ENCODE measurements at places on chromosomes 3 and 15. TPM values are rescaled to one million over a fixed set of nuclear protein-coding genes. Genes with fewer than 3 reads are reported as not detected.

- H3K27ac ChIP-seq: no peak overlapping the region
- H3K27me3 ChIP-seq: no peaks in the 10 kb centered on the region
- H3K36me3 ChIP-seq: no peaks in the 10 kb centered on the region
- no peak for DNase-seq
Measured at GRCh38 chr3:154684021-154684420, 254.0 kb upstream of the GPR149 start.

DNA sequence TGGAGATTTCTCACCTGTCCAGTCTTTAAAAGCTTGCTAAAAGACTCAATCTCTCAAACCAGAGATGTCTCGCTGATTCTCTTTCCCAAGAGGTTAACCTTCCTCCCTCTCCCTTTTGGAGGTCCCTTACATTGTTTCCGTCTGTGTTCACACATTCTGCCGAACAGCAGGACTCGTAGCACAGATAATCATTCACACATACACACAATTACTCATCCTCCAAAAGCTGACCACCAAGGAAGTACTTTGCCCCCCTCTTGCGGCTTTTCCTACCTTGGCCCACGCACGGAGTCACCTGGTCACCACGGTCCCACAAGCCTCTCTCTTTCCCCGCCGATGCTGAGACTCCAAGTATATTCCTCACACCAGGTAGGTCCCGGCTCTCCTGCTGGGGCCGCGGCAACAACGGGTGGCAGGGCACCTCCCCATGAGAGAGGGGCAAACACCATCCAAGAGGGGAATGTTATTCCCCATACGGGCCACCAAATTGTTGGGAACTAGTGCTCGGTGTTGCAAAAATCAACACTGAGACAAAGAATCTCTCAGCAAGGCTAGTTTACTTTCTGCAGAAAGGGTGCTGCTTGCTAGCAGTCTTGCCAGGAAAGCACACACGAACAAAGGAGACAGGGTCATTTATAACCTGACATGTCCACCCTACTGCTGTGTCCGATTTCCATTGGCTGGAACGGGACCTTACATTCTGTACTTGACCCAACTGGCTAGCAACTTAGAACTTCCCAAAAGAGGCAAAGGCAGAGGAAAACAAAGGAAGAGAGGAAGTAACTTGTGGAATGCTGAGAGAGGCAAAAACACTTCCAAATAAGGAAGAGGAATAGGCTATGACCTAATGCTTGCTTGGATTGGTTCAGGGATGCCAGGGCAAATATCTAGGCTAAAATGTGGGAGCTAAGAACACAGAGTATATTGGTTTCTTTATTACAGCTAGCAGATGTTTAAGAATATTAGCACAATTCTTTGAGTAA lies 102.1 kb upstream of the NECTIN3 start:
- DNase-seq: no peak
- peaks cover 2% of the 10 kb centered on the region for H3K4me1 ChIP-seq
- H3K27me3 ChIP-seq: no peaks in the 10 kb centered on the region
- no peak overlapping the region for H3K4me3 ChIP-seq

Gene C3orf62
- total RNA-seq: 10.4 TPM

- H3K4me1 ChIP-seq: no peaks in the 10 kb centered on the region
- H3K27me3 ChIP-seq: peaks cover 7% of the 10 kb centered on the region
- H3K36me3 ChIP-seq: no peaks in the 10 kb centered on the region
- no peak overlapping the region for H3K27ac ChIP-seq
- DNase-seq: no peak
Measured at GRCh38 chr3:190208196-190208595, 87.5 kb upstream of the P3H2 start.

Data from activated CD8-positive, alpha-beta T cell treated with anti-CD3 and anti-CD28 coated beads, Interleukin-2, amount 10 ng/mL, durations not matched to agents 7 days and 5 days (primary cell).